ENCODE measurements at places on chromosomes 11 and 22.
A peak's percentile ranks its signal among the peaks of the same experiment; 100 is the strongest.

DNA sequence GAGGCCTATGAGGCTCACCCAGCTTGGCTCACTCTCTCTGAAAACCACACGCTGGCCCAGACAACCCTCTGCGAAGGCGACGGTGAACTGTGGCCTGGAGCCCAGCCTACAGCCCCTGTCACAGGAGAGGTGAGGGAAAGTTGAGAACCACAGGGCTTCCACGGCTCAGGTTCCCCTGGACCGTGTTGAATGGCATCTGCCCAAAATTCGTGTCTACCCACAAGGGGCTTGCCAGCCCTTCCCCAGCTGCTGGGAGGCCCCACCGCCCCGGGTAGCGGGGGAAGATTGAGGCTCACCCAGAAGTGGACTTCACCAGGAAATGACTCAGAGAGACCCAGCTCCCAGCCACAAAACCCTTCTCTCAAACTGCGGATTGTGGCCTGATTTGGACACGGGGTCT is 197.1 kb downstream of the CTTN start:
- no peak for DNase-seq

GRCh38 chr11:3832816-3833215 is 7.9 kb downstream of the RHOG start:
- no peak for DNase-seq

DNA sequence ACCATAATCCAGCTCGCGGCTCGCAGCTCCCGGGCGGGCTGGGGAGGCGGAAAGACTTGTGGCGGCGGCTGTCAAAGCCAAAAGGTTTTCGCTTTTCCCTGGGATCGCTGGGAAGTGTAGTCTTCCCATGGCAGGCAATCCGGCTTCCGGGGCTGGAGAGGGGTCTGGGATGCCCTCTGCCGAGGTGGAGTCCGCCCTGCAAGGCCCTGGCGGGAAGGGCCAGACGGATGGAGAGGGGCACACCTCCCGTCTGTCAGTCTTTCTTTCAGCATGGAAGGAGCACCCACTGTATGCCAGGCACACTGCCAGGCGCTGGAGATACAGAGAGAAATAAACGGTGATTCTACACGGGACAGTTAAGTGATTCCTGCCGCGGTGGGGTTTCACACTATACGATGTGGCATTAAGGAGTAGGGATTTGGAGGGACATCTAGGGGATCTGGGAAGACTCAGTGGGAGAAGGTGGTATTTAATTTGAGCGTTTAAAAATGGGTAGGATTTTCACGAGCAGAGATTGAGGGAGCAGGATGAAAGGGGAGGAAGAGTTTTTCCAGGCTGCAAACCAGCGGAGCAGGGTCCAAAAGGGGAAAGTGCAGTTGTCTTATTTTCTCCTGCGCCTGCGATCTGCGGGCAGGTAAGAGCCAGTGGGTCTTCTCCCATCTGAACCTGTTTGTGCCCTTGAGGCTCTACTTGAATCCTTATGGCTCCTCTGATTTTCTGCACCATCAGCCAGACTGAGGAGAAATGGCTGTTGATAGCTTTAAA is at the start of gene BACE1:
BACE1 (minus strand) TSS at position 60 of the 765 bp plus-strand sequence. CDS start 461 bp downstream, outside the sequence.
- peak; percentile 17 for DNase-seq

- DNase-seq = no peak
These were observed 558.1 kb downstream of the INSC start for GRCh38 chr11:15672825-15673224.

DNA sequence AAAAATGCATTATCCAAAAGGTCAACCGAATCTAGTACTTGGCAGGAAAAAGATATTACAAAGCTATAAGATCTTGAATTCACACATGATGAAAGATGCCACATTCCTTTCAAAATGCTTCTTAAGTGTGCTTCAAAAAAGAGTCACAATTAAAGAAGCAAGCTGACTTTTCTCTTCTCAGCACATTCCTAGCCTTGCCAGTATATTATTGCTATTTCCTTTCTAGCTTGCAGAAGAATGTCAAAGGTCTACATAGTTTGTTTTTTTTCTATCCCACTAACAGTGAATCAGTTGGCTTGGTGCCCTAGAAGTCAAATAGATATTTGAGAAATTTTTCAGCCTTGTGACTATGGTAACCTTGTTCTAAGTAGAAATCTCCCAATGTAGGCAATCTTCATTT is 56.8 kb downstream of the GUCY1A2 start:
- no peak for DNase-seq

DNA sequence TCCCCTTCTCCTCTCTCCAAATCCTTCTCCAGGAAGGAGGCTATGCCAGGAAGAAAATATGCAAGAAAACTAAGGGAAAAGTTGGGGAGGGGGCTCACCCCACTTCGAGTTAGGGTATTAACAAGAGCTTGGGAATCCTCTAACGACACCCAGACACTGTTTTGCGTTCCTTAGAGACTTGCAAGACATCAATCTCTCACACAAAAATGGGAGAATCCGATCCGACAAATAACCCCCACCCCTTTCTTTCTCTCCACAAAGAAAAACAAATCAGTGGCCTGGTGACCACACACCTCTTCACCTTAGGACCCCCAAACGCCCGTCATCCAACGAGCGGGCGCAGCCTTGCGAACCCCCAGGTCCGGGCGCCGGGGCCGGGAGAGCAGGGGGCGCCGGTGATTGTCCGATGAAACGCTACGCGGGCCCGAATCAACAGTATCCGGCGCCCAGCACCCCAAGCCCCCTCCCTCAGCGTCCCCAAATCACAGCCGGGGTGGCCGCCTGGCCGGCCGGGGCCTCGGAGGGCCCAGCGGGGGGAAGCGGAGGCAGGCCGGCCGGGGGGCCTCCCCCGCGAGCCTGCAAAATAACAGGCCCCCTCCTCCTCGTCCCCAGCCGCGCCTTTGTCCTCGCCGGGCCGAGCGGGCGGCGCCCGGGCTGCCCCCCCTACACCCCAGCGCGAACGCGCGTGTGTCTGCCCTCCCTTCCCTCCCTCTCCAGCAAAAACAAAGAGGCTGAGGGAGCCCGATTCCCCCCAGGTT is 690 bp downstream of the CSNK1E start:
- DNase-seq = peak; percentile 61

GRCh38 chr11:66343176-66343575 is 1.7 kb downstream of the BRMS1 start:
- DNase-seq = no peak

- DNase-seq = peak; percentile 89
These were observed at the start of gene LMF2 for GRCh38 chr22:50507421-50507990. LMF2 (minus strand) TSS chr22:50507702; CDS start chr22:50507675, 27 bp downstream.

DNA sequence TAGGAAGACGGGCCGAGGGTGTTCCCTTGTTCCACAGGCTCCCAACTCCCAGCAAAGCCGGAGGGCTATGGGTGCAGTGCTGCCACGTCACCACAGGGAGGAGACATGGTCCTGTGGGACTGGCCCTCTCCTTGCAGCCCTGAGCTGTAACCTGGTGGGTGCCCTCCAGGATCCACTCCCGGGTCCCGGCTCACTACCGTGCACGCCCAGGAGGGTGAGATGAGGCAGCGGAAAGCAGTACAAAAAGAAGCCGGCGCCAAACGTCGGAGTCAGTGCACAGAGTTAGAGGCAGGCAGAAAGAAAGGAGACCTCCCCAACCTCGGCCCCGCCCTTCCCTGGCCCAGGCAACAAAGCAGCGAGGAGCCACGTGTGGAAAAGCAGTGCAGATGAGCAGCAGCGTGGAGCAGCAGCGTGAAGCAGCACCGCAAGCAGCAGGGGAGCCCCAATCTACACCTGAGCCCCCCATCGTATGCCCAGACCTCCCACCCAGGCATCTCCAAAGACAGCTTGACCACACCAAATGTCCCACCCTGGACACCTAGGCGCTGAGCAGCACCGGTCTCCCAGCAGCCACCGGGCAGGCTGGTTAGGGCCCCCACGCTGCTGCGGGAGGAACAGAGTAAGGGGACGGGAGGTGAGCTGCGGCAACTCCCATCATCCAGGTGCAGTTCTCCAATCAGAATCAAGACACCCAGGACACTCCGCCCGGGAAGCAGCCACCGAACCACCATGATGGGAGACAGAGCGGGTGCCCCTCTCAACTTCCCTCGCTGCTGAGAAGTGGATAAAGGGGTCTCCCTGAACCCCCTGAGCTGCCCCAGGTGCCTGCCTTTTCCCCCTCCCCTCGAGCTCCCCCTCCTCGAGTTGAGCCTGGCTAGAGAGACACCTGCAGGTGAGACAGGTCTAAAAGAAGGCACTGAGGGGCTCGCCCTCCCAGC is 28.8 kb downstream of the IGSF9B start:
- DNase-seq = peak; percentile 79

- no peak for DNase-seq
These were observed 85.0 kb downstream of the CHST1 start for GRCh38 chr11:45580399-45580798.

GRCh38 chr22:29907753-29908515 is 25.0 kb downstream of the MTMR3 start:
- DNase-seq = no peak

Measured in CD4-positive, alpha-beta memory T cell (primary cell).